ENCODE measurements at places on chromosomes 3 and 15. TPM values are rescaled to one million over a fixed set of nuclear protein-coding genes. Genes with fewer than 3 reads are reported as not detected.

DNA sequence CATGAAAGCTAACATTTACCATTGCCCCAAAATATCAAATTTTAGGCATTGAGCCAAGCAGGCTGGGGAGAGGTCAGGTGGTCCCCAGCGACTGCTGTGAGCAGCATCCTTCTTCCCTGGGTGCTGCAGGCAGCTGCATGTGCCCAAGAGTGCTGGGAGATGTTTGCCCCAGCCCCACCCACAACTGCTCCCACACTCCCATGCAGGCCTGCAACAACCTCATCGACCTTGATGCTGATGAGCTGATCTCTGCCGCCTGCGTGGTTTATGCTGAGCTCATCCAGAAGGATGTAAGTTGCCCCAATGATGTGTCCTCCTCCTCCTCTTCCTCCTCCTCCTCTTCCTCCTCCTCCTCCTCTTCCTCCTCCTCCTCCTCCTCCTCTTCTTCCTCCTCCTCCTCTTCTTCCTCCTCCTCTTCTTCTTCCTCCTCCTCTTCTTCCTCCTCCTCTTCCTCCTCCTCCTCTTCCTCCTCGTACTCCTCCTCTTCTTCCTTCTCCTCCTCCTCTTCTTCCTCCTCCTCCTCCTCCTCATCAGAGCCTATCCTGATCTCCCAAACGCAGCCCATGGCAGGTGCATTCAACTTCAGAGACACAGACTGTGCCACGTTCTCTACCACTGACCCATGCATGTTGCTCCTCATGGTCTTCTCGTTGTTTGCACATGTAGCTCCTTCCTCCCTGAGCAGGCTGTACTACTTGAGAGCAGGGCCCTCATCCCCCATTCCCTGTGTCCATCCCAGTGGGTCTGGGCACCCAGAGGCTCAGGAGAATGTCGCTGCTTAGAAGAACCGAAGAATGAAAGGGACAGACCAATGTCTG, 15.1 kb downstream of the TBC1D21 start:
- DNase-seq, result peak; percentile 64

DNA sequence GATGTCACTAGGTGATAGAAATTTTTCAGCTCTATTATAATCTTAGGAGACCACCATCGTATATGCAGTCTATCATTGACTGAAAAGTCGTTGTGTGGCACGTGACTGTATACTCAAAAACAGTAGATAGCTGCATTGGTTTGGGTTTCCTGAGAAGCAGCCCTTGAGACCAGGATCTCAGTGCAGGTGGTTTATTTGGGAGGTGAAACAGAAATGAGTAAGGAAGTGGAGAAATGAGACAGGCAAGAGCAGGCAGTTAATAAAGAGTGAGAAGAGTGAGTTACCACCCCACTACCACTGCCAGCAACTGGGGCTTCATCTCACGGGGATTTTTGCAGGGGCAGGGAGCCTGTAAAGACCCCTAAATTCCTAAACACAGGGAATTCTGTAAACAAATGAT, 221.0 kb downstream of the SHQ1 start:
- DNase-seq, result no peak

- no peak for DNase-seq
These were observed 32.2 kb upstream of the GANC start for GRCh38 chr15:42240823-42241222.

DNA sequence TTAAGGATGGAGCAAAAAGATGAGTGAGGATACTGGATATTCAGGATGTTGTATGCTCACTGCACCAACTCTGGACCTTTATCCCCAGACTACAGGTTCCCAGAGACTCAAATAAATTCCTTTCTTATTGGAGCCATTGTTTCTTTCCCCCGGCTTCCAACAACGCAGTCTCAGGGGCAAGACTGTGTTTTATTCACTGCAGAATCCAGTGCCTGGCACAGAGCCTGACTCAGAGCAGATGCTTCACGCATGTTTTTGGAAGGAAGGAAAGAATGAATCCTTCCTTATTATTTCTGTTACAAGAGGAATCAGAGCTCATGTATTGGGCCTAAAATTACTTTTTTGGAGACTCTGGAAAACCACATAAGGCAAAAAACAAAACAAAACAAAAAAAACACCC, 96.0 kb upstream of the VGLL4 start:
- peak; percentile 55 for DNase-seq

GRCh38 chr3:101890716-101891115, 41.4 kb downstream of the NFKBIZ start:
- no peak for DNase-seq

GRCh38 chr3:176964661-176965060, 232.6 kb downstream of the TBL1XR1 start:
- DNase-seq, result no peak

Gene TEX55
- not detected for total RNA-seq
